ENCODE measurements at places on chromosomes 16 and 17.

DNA sequence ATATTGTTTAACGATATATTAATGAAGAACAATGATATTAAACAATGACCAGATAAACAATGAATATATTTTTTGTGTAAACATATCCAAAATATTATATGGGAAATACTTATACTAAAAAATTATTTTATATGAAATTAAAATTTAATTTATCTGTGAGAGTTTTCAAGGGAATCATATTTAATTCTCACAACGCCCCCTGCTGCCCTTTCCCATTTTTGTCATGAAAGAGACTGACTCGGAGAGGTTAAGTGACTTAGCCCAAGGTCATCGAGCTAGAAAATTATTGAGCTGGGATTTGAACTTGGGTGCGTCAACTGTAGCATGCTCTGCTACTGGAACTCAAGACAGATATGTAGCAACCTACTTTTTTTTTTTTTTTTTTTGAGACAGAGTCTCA lies 7.2 kb upstream of the MYCBPAP start:
- DNase-seq, result no peak

GRCh38 chr17:45914047-45914717 lies 19.8 kb downstream of the MAPT start:
- no peak for DNase-seq

- no peak for DNase-seq
These were observed 26.1 kb downstream of the MEAK7 start for GRCh38 chr16:84478172-84478947.

- no peak for DNase-seq
These were observed 713 bp downstream of the COX11 start for GRCh38 chr17:54967621-54968261.

- DNase-seq, result peak; percentile 46
These were observed 1.9 kb downstream of the SLC16A3 start for GRCh38 chr17:82230609-82231311.

- DNase-seq, result no peak
These were observed 20.8 kb downstream of the ZNRF1 start for GRCh38 chr16:75019586-75019985.

GRCh38 chr16:88610909-88611812 lies 27.2 kb upstream of the IL17C start:
- DNase-seq, result no peak

GRCh38 chr17:8103549-8103948 lies 14.8 kb downstream of the ALOXE3 start:
- no peak for DNase-seq

DNA sequence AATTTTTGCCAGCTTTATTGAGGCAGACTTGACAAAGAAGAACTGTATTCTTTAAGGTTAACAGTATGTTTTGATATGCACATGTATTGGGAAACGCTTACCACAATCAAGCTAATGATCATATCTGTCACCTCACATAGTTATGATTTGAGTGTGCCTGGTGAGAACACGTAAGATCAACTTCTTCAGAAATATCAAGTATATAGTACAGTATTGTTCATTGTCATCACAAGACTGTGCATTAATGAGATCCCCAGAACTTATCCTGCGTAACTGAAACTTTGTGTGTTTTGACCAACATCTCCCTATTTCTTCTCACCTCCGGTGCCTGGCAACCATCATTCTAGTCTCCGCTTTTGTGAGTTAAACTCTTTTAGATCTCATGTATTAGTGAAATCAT lies 756.4 kb upstream of the EEF2KMT start:
- DNase-seq, result no peak

DNA sequence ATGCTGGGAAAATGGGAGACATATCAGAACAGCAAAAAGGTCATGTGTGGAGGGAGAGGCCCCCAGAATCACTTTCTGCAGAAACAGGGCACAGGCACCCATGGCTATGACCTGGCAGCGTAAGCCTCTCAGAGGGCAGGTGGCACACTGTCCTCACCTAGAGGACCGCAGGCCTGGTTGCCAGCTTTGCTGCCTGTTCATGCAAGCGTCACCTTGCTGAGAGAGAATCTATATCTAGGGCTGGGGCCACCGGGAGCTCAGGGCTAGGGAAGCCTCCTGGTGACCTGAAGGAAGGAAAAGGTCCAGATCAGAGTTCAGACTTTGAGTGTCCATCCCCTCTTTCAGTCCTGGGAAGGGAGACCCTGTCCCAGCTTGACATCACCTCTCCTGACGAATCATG lies 78.7 kb downstream of the GOSR1 start:
- no peak for DNase-seq

- peak; percentile 74 for DNase-seq
These were observed 381.6 kb upstream of the ASIC2 start for GRCh38 chr17:33674685-33675084.

DNA sequence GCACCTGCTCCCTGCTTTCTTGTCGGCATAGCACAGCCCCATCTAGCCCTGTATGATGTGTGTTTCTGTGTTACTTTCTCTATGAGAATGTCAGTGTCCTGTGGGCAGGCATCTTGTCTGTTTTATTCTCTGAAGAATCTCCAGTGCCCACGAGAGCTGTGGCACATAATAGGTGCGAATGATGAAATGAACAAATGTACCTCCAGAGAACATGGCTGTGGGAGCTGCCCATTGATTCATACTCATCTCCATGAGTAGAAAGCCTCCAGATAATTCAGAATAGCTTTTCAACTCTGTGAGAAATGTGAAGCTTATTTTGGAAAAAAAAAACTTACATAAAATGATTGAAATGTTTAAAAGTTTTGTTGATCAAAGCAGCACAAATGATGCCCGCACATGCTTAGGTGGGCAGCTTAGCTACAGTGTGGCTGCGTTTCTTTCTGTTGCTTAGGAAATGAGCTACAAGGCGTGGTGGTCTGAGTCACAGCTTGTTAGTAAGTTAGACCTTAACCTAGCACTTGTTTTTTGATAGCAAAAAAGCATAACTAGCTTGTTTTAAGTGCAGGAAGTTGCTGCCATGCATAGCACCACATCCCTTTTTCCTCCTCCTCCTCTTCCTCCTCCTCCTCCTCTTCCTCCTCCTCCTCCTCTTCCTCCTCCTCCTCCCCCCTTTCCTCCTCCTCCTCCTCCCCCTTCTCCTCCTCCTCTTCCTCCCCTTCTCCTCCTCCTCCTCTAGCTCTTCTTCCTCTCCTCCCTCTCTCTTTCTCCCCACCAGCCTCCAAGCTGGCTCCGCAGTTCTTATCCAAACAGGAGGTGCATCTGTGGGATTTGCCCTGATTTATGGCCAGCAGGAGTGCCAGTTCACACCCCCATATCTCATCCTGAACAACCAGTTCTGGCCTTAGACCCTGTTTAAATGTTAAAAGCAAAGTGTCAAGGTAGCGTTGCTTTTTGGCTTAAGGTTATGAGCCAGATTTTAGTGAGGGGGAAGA lies 221.5 kb downstream of the IRF8 start:
- DNase-seq, result no peak

DNA sequence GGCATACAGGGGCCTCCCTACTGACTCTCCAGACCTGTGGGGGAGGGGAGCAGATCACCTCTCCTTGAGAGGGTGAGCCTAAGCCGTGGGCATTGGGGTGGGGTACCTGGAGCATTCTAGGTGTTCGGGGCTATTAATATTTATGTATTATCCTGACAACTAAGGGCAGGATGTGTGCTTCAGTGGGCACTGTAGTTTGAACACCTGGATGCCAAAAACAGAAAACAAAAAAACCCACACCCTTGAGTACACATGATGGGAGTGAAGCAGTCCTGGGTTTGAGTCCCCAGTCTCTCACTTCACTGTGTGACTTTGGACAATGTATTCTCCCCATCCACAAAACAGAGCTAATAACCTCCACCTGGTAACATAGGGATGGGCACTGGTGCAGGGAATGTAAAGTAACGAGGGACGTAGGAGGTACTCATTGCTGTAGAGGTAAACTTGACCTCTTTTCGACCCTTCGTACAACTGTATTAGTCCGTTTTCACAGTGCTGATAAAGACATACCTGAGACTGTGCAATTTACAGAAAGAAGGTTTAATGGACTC lies 257.8 kb downstream of the CPPED1 start:
- DNase-seq, result no peak

DNA sequence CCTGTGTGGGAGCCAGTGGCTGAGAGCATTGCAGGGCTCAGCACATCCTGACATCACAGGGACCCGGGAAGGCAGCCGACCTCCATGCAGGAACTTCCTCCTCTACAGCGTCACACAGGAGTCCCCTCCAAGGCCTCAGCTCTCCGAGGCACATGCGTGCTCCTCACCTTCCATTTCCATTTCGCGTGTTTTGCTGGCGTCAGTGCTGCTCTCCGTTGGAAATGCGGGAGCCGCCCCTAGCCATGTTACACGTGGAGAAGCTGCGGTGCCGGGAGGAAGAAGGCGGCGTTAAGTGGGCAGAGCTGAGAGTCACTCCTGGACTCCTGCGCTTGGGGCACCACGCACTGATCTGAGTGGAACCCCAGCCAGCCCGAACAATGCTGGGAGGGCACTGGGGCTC lies 25.2 kb upstream of the CRISPLD2 start:
- DNase-seq, result no peak

GRCh38 chr16:85627526-85628264 lies 14.6 kb downstream of the GSE1 start:
- DNase-seq, result no peak

DNA sequence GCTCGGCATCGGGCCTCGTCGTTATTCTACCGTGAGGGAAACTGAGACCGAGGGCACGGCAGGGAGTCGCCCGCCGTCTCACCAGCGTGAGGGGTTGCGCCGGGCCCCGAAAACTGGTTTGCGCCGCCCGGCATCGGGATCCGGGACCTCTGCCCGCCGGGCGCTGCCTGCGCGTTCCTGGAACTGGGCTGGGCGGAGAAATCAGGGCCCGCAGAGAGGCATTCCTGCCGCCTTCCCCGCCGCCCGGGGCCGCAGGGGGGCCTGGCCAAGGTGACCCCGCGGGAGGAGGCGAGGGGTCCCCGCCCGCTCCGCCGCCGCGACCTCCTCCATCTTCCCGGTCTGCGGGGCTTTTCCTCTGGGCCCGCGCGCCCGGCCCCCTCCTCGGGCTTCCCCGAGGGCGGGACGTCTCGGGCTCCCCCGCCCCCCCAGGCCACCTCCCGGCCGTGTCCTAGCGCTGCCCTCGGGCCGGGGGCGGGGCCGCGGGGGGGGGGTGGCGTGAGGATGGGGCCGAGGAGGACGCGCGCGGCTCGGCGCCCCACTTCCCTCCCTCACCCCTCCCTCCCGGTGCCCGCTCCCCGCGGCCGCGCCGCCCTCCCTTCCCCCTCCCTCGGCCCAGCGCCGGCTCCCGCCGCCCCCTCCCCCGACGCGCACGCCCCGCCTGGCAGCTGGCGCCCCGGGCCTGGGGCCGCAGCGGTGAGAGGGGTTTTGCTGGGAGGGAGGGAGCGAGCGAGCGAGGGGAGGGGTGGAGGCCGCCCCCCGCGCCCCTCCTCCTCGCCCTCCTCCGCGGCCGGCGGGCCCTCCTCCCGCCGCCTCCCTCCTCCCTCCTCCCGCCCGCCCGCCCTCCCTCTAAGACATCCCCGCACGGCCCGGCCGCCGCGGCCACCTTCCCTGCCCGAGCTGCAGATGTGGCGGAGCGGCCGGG lies at the start of gene GLIS2:
Gene GLIS2, plus strand, starts transcription at position 882 of the 922 bp plus-strand sequence. CDS start 16,214 bp downstream, outside the sequence.
- DNase-seq, result peak; percentile 34

DNA sequence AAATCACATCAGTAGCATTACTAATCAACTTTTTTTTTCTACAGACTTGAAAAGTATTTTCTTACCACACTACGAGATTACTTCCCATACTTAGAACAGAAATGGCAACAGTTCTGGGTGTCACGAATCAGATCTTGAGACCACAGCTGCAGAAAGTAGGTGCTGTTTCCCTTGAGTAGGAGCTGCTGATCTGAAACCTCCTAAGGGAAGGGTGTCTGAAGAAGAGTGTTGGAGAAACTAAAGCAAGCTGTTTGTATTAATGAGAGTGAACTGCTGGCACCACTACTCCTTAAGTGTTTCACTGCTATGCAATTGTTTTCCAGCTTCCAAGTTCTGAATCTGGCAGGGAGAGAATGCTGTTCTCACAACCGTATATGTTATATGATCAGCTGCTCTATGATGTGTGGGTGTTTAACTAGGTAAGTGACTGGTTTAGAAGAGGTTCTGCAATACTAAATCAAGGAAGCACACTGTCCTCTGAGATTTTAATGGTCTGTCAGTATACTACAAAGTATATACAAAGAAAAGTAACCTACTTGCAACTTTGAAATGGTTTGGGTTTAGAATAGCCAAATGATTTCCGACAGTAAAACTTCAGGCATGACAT lies 3.3 kb downstream of the ZNF652 start:
- DNase-seq, result no peak

DNA sequence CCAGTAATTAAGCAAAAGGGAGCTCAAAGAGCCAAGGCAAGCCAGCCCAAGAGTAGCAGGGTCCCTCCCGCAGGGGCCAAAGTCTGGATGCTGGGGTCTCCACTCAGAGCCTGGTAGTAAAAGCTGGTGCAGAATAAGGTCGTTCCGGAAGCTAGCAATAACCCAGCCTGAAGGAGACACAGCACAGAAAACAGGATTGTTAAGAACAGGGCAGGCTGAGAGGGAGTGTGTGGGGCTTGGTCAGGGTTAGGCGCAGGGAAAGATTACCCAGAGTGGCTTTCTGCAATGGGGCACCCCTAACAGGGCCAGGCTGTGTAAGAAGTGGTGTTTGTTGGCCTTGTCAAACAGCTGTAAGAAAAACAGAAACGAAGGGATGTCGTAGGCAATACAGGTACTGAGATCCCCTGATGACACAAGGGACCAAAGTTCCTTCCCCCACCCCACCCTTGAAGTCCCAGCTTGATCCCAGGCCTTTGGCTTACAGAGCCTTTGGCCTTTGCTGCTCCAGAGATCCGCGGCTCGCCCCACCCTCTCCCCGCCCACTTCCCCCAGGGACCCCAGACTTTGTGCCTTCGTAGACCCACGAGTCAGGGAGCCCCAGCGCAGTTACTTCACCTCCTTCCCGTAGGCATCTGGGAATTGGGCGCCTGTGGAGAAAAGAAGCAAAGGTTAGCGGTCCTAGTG lies 712 bp downstream of the TMEM256 start:
- no peak for DNase-seq

DNA sequence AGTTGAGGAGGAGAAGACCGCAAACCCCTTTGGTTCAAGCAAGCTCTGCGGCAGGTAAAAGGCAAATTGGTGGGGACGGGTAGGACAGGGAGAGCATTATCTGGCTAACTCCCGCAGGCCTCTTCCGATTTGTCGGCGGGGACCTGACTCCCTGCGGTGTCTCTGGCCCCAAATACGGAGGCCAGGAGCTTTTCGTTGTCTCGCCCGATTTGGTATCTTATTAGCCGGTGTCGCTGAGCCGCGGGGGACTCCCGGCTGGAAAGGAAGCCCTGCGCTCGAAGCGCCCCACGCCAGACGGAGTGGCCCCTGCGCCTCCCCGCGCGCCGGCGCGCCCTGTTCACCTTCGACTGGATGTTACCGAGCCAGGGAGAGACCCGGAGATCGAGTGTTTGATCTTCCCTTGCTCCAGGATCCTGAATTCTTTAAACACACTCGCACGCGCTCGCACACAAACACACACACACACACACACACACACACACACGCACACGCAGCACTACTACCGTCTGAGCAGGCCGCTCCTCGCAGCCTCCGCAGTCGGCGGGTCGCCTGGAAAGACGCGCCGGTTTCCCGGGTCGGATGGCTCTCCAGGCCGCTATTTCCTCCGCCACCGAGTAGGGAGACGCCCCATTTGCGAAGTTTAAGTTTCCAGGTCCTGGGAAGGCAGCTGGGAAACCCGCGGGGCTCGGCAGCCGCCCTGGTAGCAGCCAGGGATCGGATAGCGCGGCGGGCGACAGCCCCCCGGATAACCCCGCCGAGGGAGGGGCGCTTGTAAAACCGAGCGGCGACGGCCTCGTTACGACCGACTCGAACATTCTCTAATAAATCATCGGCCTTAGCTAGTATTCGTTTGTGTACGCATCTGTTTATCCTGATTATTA lies 3.3 kb downstream of the PRAC1 start:
- DNase-seq, result no peak

Measured in nucleus accumbens (tissue), 56 donors.